ENCODE measurements at places on chromosomes 3 and 15.

GRCh38 chr15:22265056-22265945 lies 185.0 kb downstream of the OR4M2 start:
- no peak for DNase-seq

GRCh38 chr15:77475898-77476297 lies 55.2 kb downstream of the HMG20A start:
- DNase-seq: no peak

- no peak for DNase-seq
These were observed 214.4 kb downstream of the THSD4 start for GRCh38 chr15:71329497-71330260.

- DNase-seq: no peak
These were observed 382.9 kb downstream of the OTOL1 start for GRCh38 chr3:161879470-161879869.

DNA sequence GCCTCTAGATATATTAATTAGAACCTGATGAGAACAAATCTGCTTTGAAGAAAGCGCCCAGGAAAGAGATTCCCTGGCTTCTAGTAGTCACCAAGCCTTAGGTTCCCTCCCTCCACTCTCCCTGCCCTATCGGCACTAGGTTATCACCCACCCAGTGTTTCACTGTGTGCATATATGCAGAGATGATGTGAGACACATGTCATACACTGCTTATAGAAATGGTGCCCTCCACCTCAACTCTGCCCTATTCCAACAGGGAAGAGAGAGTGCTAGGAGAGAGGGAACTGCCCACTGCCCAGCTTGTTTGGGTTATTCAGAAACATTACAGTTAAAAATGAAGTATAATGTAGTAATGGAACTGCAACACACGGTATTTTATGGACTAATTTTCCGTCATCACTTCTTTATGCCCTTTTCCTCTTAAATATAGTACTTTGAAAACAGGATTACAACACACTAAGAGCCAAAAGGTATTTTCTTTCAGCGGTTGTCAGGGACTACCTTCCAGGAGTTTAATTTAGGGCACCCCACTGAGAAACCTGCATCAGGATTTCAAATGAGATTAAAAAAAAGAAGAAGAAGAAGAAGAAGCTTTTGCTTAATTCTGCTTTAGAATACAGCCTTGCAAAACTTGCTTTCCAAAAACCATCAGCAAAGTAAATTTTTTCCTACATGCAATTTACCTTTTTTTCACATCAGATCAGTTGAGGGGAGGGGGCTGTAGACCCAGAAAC lies 55.3 kb downstream of the MEIS2 start:
- no peak for DNase-seq

GRCh38 chr15:57406062-57406772 lies 29.9 kb downstream of the CGNL1 start:
- DNase-seq: no peak

GRCh38 chr15:29092376-29093064 lies 177.1 kb downstream of the NSMCE3 start:
- DNase-seq: no peak

- no peak for DNase-seq
These were observed 2.0 kb upstream of the ZBTB47 start for GRCh38 chr3:42651248-42652091.

GRCh38 chr15:66868918-66869317 lies 166.9 kb downstream of the SMAD6 start:
- no peak for DNase-seq
